CD4-positive, alpha-beta T cell (primary cell): ENCODE measurements at places on chromosomes 2 and 18.

GRCh38 chr2:105611811-105612424 is 132.8 kb upstream of the NCK2 start:
- no peak for DNase-seq

- DNase-seq, result no peak
Observed at GRCh38 chr2:238839428-238839827, 8.5 kb upstream of the TWIST2 start.

- no peak for DNase-seq
Observed at GRCh38 chr2:109614715-109615636, 812 bp downstream of the SOWAHC start.

- DNase-seq, result no peak
Observed at GRCh38 chr18:63082366-63083019, 237.1 kb downstream of the BCL2 start.

- no peak for DNase-seq
Observed at GRCh38 chr2:46873604-46874068, 42.0 kb downstream of the MCFD2 start.

DNA sequence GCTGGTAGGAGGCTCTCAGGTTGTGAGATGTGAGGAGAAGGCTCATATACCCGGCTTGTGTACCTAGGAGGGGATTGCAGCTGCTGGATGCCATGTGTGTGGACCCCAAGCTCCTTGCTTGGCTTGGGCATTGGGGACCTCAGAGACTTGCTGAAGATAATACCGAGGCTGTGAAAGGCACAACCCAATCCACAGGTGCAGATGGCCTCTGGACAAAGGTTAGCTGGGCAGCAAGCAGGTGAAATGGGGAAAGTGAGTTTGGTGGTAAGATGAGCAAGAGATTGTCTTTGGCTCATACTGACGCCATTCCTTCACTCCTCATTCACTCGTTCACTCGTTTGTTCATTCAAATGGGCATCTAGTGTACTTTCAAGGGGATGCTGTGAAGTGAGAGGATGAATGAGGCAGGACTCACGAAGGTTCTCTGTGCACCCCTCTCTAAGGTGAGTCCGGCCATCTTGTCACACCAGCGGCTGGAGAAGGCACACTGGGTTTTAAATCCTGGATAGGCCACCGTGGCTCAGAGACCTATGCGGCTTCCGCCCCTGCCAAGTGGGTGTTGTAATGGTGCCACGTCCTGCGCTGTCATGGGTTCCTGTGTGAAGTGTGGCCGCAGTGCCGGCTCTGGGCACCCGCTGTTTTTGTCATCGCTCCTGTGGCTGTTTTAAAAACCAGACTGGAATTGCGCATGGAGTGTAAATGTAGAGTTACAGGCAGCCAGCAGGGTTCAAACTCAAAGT is 13.7 kb downstream of the FBLN7 start:
- no peak for DNase-seq

GRCh38 chr2:140286377-140286776 is 1506.2 kb upstream of the NXPH2 start:
- no peak for DNase-seq

DNA sequence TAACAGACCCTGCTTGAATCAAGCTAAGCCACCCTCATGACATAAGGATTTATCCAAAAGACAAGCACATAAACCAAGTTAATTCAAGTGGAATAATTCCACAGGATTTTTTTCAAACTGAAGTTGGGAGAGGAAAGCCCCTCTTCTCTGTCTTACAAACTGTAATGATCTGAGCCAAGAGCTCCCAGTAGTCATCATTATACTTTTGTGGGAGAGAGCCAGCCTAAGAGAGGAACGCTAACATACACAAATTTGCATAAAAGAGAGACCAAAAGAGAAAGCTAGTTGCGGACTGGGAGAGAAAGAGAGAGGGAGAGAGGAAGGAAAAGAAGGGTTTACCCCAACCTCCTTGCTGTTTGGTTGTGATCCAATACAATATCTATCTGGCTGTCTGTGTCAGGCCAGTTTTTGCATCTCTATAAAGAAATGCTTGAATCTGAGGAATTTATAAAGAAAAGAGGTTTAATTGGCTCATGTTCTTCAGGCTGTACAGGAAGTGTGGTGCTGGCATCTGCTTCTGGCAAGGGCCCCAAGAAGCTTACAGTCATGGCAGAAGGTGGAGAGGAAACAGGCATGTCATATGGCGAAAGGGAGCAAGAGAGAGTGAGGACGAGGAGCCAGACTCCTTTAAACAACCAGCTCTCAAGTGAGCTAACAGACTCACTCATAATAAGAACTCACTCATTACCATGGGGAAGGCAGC is 20.8 kb upstream of the PUM2 start:
- DNase-seq, result no peak

- DNase-seq, result peak; percentile 61
Observed at GRCh38 chr2:231530099-231531011, at the start of gene NMUR1. Gene NMUR1, minus strand, starts transcription at chr2:231530445. Its CDS starts 84 bp downstream, at chr2:231530361.

- no peak for DNase-seq
Observed at GRCh38 chr2:47897883-47898731, 8.2 kb downstream of the FBXO11 start.

GRCh38 chr2:152134488-152135280 is 35.8 kb upstream of the CACNB4 start:
- DNase-seq, result no peak

DNA sequence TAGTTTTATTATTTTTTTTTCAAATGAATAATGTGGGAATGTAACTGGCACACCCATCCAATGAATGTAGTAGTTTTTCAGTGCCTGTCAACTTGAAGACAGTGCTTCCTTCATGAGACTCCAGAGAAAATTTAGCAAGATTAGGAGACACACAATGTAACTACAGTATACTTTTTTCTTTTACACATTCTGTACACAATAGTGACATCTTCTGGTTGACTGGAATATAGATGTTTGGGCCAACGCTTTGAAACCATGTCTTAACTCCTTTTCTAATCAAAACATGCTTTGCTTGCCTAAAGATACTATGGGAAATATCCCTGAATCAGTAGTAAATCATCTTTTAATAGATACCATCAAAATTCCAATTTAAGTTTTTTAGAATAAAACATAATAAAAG is 229.5 kb upstream of the ZC3H15 start:
- no peak for DNase-seq

DNA sequence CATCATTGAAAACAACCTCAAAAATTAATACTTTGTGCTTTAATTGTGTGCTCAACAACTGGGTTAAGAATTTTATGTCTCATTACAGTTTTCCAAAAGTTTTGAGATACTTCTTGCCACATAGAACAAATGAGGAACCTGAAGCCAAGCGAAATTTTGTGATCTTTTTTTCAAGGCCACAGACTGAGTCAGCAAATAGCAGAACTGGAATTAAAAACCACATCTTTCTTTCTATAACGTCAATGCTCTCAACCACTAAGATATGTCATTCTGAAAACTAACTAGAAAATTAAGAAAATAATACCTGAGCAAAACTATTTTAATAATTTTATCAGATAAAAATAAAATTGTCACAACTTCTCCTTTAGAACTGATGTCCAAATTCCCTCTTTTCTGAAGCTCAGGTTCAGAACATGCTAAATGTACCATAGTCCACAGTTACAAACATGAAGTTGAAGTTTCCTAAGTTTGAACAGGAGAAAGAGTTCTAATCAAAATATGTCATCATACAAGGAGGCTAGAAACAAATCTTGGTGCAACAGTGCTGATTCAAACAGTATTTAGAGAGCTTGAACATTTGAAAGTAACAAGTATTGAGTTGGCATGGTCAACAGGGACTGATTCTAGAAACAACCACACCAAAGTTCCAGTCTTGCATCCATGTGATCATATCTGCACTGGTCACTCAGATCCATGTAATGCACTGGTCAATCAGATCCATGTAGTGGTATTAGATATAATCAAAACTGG is 27.6 kb upstream of the CALCRL start:
- DNase-seq, result no peak

- no peak for DNase-seq
Observed at GRCh38 chr2:207960911-207961310, 64.4 kb downstream of the PLEKHM3 start.

- no peak for DNase-seq
Observed at GRCh38 chr2:98153481-98153880, 66.5 kb downstream of the VWA3B start.

GRCh38 chr2:168371273-168372019 is 84.6 kb upstream of the CERS6 start:
- no peak for DNase-seq

DNA sequence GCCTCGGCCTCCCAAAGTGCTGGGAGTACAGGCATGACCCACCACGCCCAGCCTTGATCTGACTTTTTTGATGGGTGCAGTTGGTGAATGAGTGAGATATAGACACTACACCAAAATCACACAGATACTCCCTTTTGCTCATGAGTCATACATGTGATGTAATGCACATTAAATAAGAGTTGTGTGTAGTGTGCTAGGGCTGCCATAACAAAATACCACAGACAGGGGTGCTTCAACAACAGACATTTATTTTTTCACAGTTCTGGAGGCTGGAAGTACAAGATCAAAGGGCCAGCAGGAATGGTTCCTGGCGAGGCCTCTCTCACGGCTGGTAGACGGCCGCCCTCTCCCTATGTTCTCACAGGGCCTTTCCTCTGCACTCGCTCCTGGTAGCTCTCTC is 46.6 kb downstream of the GBX2 start:
- DNase-seq, result no peak

- no peak for DNase-seq
Observed at GRCh38 chr18:58511306-58511705, 117.6 kb downstream of the ALPK2 start.

DNA sequence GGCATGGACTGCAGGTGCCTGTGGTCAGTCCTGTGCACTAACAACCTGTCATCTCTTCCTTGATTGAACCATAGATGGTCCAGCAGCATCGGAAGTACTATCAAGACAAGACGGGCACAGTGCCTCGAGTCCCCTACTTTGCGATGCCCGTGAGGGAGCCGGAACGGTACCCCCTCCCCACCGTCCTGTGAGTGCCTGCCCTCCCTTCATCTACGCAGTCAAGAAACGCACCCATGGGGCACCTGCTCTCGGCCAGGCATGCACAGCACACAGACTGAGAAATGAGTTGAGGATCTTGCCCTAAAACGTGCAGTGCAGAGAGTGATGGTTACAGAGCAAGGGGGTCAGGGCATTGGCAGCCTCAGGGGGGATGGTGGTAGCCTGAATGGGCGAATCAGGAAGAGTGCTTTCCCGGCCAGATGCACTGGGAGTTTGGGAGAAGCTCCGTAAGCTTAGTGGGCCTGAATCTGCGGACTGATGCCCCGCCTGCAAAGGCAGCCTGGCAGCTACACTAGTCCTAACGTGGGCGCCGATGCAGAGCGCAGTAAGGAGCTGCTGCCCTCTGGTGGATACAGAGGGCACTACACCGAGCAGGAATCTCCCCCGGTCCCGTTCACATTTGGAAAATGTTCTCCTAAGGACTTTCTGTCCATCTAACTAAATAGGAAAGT is 63.6 kb downstream of the CIB4 start:
- peak; percentile 52 for DNase-seq

- DNase-seq, result no peak
Observed at GRCh38 chr2:12579018-12579417, 137.7 kb upstream of the TRIB2 start.

- DNase-seq, result no peak
Observed at GRCh38 chr2:239522002-239522739, 121.4 kb upstream of the HDAC4 start.

DNA sequence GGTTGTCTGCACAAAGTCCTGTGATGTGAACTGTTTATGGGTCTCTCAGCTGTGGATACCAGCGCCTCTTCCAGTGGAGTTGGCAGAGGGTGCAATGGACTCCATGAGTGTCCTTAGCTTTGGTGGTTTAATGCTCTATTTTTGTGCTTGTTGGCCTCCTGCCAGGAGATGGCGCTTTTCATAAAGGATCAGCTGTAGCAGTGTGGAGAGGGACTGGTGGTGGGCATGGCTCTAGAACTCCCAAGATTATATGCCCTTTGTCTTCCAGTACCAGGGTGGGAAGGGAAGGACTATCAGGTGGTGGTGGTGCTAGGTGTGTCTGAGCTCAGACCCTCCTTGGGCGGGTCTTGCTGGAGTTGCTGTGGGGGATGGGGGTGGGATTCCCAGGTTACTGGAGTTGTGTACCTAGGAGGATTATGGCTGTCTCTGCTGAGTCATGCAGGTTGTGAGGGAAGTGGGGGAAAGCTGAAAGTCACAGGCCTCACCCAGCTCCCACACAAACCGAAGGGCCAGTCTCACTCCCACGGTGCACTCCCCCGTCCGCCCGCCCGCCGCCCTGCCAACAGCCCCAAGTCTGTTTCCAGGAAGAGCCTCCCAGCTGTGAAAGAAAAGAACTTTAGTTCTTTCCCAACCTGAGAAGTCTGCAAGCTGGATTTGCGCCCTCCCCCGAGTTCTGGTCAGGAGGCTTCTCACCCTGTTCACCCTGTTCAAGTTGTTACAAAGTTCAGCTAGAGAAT is 108.1 kb downstream of the MARCO start:
- no peak for DNase-seq

GRCh38 chr18:45708831-45709230 is 15.2 kb upstream of the SLC14A1 start:
- DNase-seq, result no peak

DNA sequence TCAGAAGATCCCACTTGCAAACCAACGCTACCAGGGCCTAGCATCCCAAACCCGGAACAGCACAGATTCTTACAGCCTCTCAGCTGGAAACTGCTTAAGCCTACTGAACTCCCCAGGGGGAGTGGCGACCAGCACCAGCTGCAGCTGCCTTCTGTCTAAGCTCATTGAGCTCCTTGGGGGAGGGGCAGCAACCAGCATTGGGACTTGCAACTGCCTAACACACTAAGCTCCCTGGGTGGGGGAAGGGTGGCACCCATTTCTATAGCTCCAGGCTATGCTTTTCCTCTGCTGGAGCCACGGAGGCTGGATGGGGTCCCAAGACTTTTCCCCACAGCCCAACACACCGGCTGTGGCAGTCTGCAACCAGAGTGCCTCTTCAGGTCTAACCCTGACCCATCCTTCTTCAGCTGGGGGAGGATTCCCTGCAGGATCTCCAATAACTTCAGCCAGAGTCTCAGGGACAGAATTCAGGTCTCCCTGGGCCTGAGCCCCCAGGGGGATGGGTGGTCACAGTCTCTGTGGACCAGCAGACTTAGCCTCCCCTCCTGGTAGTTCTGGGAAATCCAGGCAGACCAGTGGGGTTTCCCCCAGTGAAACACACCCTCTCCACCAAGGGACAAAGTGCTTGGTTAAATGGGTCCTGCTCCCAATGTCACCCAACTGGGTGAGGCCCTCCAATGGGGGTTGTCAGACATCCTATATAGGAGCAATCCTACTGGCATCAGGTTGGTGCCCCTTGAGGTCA is 45.9 kb upstream of the ITGA4 start:
- DNase-seq, result peak; percentile 19

DNA sequence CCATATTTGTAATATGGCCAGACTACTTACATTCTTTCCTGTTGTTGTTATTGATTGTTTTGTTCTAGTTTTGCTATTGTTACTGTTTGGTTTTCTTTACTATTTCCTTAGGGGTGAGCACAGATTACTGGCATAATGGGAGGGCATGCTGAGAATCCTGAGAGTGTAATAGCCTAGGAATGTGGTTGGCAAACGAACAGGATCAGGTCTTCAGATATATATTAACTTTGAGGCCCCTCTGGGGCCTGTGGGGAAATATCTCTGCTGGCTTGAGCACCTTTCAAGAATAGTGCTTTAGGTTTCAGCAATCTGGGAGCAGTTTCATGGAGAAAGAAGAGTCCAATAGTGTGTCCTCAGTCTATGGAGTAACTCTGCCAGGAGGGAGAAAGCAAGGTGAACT is 144.4 kb downstream of the THSD7B start:
- DNase-seq, result no peak

GRCh38 chr2:113225263-113226259 is 51.8 kb downstream of the PSD4 start:
- no peak for DNase-seq

- DNase-seq, result no peak
Observed at GRCh38 chr2:24739354-24740025, 53.7 kb downstream of the PTRHD1 start.
